ENCODE measurements at places on chromosomes 4 and X.

GRCh38 chr4:32485956-32486355, 1765.8 kb downstream of the PCDH7 start:
- DNase-seq: no peak

DNA sequence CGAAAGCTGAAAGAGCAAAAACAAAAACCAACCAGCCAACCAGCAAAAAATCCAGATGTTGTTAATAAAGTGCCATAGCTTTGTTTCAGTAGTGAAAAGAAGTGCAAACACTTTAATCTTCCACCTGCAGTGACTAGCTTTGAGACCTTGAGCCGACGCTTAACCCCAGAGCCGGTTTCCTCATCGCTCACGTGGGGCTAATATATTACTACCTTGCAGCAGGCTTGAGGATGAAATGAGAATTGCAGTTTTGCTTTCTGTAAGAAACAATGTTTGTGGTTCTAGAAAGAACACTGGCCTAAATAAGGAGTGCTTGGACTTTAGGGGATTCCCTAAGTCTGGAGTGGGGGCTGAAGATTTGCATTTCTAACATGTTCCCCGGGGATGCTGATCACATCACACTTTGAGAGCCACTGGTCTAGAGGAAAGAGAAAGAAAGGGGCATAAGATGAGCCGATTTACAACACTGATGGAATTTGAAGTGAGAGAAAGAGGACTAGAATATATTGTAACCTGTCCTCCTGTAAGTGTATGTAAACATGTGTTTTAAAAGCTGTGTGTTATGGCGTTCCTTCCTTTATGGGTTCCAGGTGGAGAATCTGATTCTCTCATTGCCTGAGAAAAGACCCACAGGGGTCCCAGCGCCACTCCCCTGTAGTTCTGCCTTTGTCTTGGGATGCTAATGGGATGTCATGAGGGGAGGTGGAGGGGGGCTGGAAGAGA, 1.4 kb downstream of the FGF2 start:
- DNase-seq: peak; percentile 8

DNA sequence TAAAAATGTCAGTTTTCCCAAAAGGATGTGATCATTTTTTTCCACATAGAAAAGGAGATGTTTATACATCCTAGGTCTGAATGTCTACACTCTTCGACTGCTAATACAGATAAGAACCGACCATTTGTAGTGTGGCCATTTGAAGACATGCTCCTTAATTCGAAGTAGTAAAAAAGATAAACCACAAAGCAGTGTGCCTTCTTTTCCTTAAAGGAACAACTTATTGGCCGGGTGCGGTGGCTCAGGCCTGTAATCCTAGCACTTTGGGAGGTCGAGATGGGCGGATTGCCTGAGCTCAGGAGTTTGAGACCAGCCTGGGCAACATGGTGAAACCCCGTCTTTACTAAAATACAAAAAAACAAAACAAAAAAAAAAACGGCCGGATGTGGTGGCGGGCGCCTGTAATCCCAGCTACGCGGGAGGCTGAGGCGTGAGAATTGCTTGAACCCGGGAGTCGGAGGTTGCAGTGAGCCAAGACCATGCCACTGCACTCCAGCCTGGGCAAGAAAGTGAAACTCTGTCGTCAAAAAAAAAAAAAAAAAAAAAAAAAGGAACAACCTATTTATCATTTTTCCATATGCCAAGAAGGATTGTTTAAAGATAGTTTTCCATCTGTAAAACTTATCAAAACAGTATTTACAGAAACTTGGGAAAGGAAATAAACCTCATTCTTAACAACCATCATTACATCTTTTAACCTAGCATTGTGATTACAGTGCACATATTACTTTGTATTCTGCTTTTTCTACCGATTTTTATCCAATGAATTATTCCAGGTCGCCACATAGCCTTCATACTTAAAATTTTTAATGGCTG, 2.6 kb downstream of the INTS6L start:
- no peak for DNase-seq

- no peak for DNase-seq
Observed at GRCh38 chrX:110022599-110023448, 19.9 kb downstream of the TMEM164 start.

DNA sequence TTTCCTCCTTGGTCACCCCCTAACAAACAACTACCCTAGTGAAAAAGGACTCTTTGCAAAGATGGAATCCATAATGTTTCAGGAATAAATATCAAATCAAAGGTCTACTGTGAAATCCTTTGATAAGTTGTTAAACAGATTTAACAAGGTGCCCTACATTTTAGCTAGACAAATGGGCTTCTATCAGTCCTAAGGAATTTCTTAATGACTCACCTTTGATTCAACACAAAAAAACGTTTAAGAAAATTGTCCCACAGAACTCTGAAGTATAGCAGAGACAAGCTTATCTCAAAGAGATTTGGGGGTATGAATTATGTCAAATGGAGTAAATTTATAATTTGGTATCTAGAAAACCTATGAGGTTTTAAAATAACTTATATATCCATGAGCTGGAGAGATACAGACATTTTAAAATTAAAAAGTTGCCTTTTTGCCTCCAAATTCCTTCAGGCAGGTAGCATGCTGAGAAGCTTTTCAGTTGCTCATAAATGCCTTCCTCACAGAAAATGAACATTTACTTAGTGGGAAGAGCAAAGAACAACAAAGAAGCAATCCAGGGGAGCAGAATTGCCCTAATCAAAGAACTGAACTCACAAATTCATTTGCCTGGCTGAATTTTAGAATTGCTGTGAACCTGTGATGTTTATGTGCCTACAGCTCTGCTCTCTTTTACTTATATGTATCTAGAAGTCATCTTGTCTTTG, 649.3 kb downstream of the STPG2 start:
- DNase-seq: no peak

GRCh38 chr4:30473225-30473624, 246.9 kb upstream of the PCDH7 start:
- no peak for DNase-seq

DNA sequence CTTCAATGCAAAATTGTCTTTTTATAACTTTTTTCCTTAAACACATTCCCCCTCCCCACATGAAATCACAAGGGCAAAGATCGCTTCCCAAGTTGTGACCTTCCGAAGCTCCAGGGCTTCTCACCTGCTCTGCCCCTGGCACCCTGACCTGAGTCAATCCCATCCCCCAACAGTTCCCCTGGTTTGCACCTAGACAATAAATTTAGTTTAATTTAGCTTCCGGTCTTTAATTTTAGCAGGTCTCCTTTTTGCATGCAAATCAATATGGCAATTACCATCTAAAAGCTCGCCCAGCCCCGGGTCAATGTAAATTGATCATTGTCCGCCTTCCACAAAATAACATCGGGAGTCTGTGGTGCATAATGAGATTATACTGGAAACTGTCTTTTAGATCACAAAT, 6.8 kb downstream of the BCOR start:
- DNase-seq: no peak

- DNase-seq: no peak
Observed at GRCh38 chr4:142095886-142096605, 459.7 kb downstream of the IL15 start.

DNA sequence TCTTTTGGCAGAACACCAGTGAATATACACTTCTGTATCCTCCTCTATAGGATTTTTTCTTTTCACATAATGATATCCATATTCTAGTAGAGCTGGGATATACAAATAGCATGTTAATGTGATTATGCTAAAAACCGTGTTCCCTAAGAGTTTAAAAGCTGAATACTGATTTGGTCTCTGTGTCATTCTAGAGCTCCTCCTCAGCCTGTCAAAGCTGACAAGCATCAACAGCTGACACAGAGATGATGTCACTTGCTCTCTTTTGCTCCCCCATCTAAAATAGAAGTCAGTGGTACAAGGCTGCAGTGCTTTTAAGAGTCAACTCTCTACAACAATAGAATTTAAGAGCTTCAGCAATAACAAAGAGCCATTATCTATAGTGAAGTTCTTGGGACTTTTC, 17.1 kb upstream of the HERC3 start:
- DNase-seq: no peak

GRCh38 chr4:13244444-13244843, 239.7 kb downstream of the RAB28 start:
- no peak for DNase-seq

DNA sequence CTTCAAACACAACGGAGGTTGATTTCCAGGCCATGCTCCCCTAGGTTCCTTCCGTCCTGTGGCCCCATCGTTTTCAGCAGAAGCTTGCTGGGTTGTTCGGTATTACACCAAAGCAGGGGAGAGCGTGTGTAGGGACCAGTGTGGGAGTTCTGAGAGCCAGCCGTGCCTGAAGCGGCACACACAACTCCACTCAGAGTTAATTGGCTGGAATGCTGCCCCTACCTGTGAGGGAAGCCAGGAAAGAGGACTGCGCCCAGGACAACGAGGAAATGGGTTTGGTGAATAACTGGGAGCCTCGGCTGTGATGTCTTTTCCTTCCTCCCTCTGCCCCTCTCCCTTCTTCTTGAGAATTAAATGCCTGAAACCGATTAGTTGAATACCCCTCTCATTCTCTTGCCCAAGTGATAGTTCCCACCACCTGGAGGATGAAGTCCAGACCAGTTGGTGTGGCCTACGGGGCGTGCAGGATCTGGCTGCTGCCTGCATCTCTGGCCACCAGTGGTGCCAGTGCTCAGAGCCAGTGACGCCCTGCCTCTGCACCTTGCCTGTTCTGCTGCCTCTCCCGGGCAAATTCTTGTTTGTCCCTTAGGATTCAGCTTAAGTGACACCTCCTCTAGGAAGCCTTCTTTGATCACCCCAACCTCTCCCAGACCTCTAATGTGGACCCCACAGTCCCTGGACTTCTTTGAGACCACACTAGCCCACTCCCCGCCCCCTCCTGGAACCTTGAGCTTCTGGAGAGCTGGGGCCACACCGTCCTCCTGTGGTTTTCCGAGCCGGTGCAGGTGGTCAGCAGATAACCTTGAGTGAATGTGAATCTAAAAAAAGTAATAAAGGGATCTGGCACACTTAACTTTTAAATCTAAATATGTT, 33.6 kb downstream of the TBC1D14 start:
- DNase-seq: no peak

GRCh38 chrX:26954029-26954428, 509.1 kb downstream of the PPP4R3C start:
- no peak for DNase-seq

- no peak for DNase-seq
Observed at GRCh38 chrX:54922547-54922946, 1.9 kb downstream of the TRO start.

GRCh38 chr4:57501720-57502119, 391.5 kb upstream of the IGFBP7 start:
- no peak for DNase-seq

- DNase-seq: no peak
Observed at GRCh38 chr4:109389369-109390114, 44.1 kb upstream of the SEC24B start.

GRCh38 chr4:16271411-16271810, 45.1 kb upstream of the TAPT1 start:
- no peak for DNase-seq

DNA sequence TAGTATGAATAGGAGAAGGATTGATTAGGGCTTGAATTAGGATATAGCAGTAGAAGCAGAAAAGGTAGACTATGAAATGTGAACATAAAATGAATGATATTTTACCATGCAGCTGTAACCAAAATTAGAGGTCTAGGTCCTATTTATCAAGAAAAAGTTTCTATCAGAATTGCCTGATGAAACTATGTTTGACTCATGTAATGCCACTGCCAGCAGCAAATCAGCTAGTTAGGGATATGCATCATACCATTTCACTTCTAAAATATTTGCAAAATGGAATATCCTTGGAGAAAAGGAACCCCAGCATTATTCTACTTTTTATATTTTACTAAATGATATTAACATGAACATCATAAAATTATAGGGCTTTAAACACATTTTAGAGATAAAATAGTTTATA, 188.4 kb downstream of the WDFY3 start:
- DNase-seq: no peak

DNA sequence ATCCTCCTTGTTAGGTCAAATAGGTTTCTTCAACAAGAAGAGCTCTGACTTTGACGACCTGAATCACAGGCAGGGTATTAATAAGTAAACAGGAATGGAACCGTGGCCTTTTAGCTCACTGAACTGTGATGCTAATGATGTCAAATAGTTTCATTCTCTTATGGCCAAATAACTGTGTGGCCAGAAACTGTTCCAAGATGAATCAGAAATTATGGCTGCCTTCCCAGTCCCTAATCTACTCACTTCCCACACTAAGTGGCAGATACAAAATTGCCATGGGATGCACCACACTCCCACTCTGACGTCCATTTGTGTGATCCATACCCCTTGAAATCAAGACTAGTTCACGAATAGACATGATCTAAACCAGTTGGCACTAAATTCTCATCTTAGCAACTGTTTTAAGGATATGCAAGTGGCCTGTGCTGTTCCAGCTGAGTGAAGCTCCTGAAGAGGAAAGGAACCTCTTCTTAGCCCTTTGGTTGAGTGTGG, 455.4 kb downstream of the IL15 start:
- DNase-seq: no peak

GRCh38 chr4:80073473-80074008, 512 bp upstream of the ANTXR2 start:
- peak; percentile 51 for DNase-seq

GRCh38 chr4:787561-787981, 38.4 kb downstream of the CPLX1 start:
- DNase-seq: no peak

GRCh38 chrX:118370921-118371624, 25.2 kb downstream of the WDR44 start:
- DNase-seq: no peak

DNA sequence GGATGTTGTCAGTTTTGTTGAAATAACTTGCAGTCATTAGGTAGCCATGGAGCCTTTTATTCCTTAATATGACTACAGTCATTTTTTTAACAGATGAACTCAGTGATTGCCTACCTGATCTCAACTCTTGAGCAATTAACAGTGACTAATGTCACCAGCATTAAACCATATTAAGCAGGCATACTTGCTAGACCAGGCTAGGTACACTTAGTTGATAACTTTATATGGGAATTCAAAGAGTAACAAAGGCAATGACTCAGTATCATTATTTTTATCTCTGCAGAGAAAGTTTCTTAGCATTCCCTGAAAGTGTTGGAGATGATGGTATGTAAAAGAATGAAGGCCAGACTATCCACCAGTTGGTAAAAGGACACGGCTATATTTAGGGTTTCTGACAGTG, at the start of gene C4orf54:
C4orf54 (minus strand) TSS at position 31 of the 400 bp plus-strand sequence. CDS start 3,180 bp downstream, outside the sequence.
- DNase-seq: no peak

DNA sequence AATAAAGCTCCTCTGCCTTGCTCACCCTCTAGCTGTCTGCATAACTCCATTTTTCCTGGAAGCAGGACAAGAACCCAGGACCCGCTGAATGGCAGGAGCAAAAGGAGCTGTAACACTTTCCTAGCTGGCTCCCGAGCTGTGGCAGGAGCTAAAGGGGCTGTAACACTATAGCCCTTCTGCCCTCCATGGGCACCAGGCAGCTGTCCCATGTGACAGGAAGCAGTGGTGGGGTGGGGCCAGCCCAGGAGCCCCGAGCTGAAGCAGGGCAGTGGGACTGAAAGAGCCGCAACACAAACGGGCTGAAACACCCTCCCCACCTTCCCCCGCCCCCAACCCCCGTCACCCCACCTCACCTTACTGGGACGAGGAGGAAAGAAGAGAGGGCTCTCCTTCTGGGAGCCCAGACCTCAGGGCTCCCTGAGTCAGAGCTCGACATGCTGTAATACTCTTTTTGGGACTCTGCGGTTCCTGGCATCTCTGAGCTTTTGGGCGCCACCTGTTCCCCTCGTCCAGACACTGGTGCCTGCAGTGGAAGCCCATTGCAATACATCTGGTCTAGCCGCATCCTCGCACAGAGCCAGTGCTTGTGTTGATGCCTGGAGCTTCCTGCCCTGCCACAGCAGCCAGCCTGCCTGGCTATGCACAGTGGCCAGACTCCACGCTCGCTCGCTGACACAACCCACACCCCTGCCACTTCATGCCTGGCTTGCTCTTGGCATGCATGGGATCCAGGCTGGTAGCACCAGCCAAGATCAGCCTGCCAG, 39.4 kb downstream of the PPM1K start:
- DNase-seq: peak; percentile 36
